Activated T-helper 1 cell treated with anti-CD3 and anti-CD28 coated beads, Interleukin-12 subunit alpha, Interleukin-12 subunit beta, Interleukin-2, Interleukin-4 antibody, amounts not matched to agents 30 ng/mL and 10 ng/mL and 1 ng/mL, durations not matched to agents 14 hours and 24 hours and 36 hours (primary cell): ENCODE measurements at places on chromosomes 7 and 10. TPM values are rescaled to one million over a fixed set of nuclear protein-coding genes. Genes with fewer than 3 reads are reported as not detected.

- DNase-seq: no peak
Observed at GRCh38 chr7:129341816-129342806, 92.1 kb upstream of the STRIP2 start.

The COL28A1 gene
- total RNA-seq: not detected in 2 replicates

GRCh38 chr10:19745672-19746071 lies 70.6 kb upstream of the PLXDC2 start:
- no peak for DNase-seq

The SLC39A12 gene
- not detected in 2 replicates for total RNA-seq

The ZNF503 gene
- 0.07 TPM in 1 of 2 replicates, not detected in the other for total RNA-seq

The ATOH7 gene
- total RNA-seq: not detected in 2 replicates

The SPDYE11 gene
- total RNA-seq: not detected in 2 replicates

DNA sequence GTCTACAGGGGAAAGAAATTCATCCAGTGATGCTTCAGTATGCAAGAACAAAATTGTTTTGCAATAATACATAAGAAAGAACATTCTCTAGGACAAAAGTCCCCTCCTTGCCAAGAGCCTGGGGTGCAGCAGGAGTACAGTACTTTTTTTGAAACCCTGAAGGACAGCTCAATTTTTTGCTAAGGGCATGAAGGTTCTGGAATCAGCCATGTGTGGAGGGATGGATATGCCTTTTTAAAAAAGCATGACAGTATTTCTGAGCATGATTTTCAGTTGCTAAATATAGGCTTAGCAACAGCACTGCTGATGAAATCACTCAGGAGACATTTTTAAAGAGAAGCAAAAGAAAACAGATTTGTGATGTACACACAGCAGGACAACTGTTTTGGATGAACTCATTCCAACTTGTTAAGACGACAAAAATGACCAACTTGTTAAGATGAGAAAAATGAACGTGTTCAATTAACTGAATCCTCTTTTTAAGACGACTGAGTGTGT lies 39.3 kb downstream of the HBP1 start:
- DNase-seq: no peak

The TAF3 gene
- 15.1 and 16.3 TPM in 2 replicates for total RNA-seq

DNA sequence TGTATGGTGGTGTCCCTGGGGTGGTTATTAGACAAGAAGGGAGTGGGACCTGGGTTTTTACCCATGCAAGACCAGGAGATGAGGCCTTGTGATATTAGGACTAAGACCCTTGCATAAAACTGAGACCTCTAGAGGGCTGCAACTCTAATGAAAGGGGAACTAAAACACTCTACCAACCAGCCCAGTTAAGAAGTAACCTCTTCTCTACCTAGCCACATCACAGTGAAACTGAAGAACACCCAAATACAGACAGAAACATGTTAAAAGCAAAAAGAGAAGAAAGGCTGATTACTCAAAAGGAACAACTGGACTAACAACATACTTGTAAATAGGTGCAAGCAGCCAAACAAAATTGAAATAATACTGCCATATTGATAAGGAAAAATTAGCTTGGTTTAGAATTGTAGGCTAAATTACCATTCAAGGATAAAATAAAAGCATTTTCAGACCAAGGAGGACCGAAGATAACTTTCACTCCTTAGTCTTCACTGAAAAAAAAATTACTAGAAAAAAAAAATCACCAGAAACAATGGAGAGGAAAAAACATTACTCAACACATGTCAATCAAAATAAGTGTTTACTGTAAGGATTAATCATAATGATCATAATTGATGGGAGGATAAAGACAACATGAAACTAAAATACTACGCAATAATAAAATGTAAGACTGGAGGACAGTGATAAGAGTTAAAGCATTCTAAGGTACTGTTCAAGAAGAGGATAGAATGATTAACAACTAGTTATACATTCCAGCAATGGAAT lies 27.6 kb downstream of the ERLIN1 start:
- DNase-seq: no peak
